ENCODE measurements at places on chromosomes 11 and 22.

DNA sequence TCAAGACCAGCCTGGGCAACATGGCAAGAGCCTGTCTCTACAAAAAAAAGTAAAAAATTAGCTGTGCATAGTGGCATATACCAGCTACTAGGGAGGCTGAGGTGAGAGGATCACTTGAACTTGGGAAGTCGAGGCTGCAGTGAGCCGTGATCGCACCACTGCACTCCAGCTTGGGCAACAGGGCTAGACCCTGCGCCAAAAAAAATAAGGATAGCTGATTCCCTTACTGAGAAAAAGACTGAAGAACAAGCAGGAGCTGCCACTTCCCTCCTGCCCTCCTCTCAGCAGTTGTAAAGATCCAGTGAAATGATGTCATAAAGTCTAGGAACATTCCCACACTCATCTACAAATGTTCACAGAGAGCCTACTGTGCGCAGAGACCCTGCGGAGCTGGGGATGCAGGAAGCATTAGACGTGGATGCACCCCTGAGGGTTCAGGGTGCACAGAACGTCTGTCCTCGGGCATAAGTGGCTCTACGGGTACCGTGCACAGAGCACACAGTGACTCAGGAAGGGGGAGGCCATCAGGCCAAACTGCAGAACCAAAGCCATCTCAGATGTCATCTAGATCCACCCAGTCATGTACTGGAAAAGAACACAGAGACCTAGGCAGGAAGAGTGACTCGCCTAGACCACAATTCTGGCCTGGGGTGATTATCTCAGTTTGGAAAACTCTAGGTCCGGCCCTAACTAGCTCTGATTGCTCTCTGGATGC is 11.7 kb downstream of the SEC14L2 start:
- no peak for DNase-seq

DNA sequence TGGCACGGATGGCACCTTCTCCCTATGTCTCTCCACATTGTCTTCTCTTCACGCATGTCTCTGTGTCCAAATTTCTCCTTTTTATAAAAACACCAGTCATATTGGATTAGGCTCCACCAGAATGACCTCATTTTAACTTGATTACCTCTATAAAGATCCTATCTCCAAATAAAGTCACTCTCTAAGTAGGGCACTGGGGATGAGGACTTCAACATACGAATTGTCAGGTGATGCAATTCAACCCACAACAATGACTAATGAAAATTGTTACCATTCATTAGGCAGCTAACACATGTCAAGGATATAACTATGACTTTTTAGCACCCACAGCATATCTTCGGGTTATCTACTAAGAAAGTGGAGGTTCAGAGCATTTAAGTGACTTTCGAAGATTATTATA is 55.5 kb upstream of the USP47 start:
- DNase-seq, result no peak

- no peak for DNase-seq
Measured at GRCh38 chr22:48321986-48322545, 1505.6 kb downstream of the BRD1 start.

DNA sequence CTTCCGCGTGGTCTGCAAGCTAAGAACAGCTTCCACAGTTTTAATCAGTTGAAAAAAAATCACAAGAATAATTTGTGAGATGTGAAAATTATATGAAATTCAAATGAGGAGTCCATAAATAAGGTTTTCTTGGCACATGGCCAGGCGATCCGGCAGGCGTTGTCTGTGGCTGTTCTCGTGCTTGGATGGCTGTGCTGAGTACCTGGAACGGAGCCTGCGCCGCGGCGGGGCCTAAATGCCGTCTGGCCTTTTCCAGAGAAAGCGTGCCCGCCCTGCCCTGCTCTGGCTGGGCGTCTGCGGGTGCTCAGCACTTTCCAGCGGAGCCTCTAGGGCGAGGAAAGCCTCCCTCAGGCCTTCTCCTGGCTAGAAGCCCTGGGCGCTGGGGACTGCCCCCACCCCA is 41.8 kb downstream of the OSBPL5 start:
- DNase-seq, result peak; percentile 44

DNA sequence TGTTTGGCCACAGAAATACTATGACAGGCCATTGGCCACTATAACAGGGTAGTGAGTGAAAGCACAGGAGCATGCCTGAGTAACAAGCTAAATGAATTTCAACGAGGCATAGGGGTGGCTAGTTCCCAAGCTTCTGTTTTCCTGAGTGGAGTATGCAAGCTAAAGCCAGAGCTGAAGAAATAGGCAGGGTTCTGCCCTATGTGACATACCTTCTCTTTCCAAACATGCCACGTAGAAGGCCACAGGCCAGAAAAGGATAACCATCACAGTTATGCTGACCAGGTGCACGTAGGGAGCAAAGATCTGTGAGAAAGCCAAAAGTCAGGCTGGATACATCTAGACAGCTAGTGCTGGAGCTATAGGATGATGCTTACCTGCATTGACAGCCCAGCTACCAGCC is 30.6 kb downstream of the GDPD4 start:
- no peak for DNase-seq

DNA sequence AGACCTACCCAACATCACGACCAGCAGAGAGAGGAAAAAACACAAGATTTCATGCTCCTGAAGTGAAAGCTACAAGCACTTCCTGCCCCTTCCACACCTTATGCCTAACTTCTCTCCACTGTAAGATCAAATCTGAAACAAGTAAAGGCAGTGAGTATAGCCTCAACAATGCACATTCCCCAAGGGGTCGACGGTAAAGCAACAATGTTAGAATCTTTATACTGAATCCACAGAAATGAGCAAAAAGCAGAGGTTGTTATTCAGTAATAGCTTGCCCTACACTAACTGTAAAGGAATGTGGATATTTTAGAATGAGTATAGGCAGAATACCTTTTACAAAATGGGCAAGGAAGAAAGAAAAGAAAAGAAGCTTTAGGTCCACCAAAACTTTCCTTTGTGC is 15.6 kb downstream of the ARFGAP3 start:
- no peak for DNase-seq

- no peak for DNase-seq
Measured at GRCh38 chr22:44325718-44326490, 13.2 kb upstream of the SHISAL1 start.

- DNase-seq, result no peak
Measured at GRCh38 chr11:119192111-119192510, 6.8 kb downstream of the NHERF4 start.

DNA sequence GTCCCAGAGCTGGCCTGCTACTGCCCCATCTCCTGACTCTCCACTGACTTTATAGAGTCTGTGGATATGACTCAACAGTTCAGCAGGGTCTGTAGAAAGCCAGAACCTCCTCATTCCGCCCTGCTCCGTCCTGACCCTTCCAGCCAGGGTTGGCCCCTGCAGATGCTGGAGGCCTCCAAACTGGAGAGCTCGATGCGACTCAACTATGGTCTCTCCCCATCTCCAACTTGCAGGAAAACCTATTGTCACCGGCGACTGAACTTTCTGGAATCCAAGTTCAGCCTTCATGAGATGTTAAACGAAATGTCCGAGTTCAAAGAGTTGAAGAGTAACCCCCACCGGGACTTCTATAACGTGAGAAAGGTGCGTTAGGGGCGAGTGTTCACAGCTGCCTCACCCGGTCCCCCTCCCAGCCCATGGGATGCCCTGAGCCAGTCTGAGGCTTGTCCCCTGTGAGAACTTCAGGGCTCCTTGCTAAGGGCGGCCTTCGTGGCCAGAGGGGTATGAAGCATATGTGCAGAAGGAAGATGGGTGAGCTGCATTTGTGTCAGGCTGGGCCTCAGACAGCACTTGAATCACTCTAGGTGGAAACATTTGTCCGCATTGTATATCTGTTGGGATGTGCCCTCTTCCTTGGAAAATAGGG is 32.1 kb downstream of the AMPD3 start:
- no peak for DNase-seq

GRCh38 chr11:127713226-127713625 is 712.7 kb upstream of the KIRREL3 start:
- DNase-seq, result no peak

DNA sequence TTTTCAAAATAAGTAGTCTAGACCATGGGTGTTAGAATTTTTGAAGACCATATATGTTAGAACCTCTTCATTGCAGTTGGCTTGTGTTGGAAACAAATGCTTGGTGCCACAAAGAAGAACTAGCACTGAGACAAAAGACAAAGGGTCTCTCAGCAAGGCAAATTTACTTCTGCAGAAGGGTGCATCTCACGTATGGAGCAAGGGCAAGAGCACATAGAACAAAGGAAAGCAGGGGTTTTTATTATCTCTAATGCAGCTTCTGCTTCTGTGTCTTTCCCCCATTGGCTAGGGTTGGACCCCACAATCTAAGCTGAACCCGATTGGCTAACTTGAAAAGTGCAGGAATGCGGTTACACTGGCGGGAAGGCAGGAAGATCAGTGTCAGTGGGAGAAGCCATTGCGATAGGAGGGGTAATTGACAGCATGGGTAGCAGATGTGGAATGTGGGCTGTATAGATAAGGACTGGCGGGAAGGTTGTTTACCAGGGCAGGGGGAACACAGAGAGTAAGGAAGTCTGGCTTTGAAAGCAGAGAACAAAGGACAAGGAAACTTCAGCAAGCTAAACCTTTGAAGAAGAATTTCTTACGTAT is 9.2 kb upstream of the RBMXL2 start:
- no peak for DNase-seq

- no peak for DNase-seq
Measured at GRCh38 chr11:68649851-68650555, 34.3 kb upstream of the GAL start.

DNA sequence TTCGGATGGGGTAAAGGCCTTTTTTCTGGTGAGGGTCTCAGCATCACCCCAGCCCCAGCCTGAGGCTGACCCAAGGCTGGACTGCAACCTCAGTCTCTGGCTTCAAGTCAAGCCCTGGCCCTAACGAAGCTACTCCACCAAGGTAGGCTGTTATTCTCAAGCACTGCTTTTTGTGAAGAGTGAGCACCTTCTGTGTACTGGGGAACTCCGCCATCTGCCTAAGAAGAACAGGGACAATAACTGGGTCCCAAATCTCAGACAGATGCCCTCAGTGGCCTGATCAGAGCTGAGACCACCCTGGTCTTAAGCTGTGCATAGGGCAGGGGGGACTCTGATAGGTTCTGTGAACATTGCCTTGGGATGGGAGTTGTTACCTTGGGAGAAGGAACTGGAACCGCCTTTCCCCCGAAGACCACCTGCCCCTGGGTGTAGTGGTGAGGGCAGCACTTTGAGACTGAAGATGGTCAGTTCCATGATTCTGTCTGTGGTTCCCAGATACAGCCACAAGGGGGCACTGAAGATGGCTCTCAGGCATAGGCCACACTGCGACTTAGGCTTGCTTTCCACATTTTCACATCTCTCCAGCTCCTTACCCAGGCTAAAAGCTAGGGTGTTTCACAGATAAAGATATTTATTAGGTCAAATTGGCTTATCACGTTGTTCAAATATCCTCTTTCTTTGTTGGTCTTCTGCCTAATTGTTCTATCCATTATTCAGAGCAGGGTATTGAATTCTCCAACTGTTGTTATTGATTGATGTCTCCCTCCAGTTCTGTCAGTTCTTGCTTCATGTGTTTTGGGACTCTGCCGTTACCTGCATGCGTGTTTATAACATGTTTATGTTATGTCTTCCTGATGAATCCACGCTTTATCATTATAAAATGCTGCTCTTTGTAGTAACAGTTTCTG is 11.8 kb upstream of the UVRAG start:
- peak; percentile 10 for DNase-seq

DNA sequence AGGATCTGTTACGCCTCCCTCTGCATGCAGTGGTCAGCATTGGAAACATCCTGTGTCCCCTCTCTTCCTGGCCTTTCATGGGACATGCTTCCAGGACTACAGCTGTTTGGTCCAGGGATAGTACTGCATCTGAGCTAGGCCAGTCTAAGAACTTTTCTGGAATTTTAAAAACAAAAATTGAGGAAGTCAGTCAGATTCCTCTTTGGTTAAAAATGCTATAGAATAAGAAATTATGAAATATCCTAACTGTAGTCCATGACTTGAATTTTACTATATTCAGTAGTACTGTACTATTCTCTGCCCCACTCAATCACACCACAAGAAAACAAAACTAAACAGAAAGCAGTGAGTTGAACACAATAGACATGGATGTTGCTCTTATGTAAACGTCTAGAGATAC is 201.0 kb upstream of the CADM1 start:
- DNase-seq, result no peak

GRCh38 chr22:39989633-39990032 is 5.1 kb upstream of the FAM83F start:
- DNase-seq, result no peak

GRCh38 chr11:116055064-116055463 is 550.8 kb upstream of the CADM1 start:
- DNase-seq, result no peak

- no peak for DNase-seq
Measured at GRCh38 chr11:119964136-119965025, 173.5 kb downstream of the TRIM29 start.

DNA sequence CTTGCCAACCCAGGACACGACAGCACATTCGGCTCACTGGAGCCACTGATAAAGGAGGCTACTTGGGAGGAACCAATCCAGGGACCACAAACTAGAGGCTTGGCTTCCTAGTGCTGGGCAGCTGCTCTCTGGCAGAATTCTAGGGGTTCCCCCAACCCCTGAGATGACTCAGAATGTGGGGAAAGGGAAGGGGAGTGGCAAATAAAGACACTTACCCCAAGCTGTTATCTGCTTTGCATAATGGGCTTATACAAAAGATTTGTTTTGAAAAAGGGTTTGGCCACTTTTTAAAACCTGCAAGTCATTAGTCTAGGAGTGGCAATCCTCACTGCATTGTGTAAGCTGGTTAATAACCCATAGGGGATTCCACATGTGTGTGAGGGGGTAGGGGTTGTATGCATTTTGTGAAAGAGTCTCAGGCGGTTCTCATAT is 64.1 kb upstream of the LMO1 start:
- DNase-seq, result no peak

GRCh38 chr22:44309137-44309536 is 3.6 kb downstream of the SHISAL1 start:
- DNase-seq, result no peak

DNA sequence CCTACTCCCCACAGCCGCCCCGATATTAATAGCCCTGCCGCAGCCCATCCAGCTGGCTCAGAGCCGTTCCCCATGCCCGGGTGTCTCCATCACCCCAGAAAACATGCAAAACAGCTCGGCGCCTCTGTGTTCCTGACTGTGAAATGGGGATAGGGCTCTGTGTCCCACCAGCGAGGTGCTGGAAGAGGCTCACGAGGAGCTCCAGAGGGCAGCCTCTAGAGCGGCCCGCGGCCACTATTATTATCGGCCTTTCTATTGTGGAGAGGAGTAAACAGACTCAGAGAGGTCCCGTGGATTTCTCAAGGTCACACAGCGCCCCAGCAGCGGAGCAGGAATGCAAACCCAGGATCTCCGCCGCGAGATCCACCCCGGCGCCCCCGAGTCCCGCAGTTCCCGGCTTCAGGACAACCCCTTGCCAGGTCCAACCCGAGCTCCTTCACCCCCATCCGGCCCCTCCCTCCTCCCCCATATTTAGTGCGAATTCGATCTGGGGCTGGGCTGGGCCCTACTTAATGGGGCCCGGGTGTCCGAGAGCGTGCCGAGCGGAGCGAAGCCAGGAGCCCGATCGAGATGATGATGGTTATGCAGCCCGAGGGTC is at the start of gene ACTN3:
Gene ACTN3 (plus strand): TSS at position 536 of the 598 bp plus-strand sequence. CDS start 35 bp downstream, at position 571.
- DNase-seq, result no peak

- DNase-seq, result no peak
Measured at GRCh38 chr11:8567602-8568198, 26.3 kb downstream of the STK33 start.

All from NCI-H187 (cell line).